ENCODE measurements at places on chromosomes 5 and 9.

GRCh38 chr9:136762915-136763648, 1.2 kb downstream of the LCN15 start:
- no peak for DNase-seq

GRCh38 chr9:137974746-137975526, 97.4 kb downstream of the CACNA1B start:
- no peak for DNase-seq

DNA sequence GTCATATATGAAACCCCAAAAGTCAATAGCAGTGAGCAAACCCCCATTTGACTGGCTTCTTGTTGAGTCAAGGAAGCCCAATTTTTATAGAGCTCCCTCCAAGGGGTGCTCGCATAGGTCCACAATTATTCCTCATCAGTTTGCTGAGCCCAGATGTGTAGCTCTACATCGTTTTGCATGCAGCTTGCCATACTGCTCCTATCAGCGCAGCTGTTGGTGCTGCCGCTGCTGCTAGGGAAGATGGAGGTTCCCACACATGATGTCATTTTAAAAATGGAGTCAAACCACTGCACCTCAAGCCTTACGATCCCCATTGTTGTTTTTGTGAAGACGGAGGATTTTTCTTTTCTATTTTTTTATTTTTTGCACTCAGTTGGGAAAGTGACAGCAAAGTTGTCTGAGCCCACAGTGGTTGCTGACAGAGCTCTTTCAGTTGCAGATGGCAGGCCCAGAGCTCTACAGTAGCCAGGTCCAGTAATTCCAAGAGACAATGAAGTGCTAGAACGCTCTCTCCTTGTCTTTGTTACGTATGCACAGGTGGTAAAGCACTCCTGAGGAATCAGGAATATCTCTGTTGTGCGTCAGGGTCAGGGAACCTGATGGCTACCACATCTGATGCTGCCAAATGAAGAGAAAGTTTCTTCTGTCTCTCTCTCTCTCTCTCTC, 23.2 kb upstream of the C5orf63 start:
- DNase-seq = no peak

GRCh38 chr5:39717176-39717897, 292.6 kb upstream of the DAB2 start:
- no peak for DNase-seq

DNA sequence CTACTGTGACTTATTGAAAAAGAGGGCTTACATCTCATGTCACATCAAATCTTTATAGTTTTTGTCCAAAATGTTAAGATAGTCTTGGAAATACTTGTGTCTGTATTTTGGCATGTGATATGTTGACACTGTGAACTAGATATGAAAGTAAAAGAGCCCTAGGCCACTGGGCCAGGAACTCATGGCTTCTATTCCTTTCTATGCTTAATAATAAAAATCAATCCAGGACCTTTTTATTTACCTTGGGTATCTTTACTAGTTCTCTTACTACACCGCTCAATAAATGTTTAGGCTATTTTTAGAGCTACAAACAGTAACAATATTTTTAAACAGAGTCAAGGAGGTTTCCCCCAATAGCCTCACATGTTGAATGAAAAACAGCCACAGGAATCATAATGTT, 348.6 kb upstream of the SLC24A2 start:
- DNase-seq = no peak

DNA sequence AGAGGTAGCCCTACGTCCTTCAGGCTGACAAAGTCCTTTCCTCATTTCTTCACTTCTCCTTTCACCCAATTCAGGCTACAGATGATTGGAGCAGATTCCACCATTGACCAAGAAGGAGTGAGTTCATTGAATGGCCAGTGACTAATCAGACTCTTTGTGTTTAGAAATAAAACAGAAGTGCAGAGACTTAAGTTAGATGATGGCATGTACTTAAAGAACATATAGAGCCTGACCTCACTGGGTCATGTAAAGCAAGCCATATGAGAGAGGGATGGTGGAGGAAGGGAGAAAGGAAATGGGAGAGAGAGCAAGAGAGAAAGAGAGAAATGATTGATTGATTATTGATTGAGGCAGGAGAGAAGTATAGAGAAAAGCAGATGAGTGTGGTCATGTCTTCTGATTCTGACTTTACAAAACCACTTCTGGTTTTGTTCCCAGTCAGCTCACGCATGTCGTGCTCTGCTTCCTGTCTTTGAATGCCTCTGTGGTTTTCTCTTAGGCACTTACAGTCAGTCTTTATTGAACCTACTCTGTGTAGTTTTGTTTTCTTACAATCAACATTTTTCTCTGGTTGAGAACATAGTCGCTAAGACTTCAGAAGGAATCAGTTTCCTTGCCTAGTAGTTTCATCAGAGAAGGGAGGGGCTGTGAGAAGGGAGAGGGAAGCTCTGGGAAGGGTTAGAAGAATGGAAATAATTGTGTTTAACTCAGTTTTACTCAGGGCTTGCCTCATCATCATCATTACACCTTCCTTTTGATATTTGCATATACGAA, 149.2 kb upstream of the KLF9 start:
- DNase-seq = no peak

GRCh38 chr9:118521261-118521660, 817.1 kb downstream of the TLR4 start:
- no peak for DNase-seq

- no peak for DNase-seq
Measured at GRCh38 chr9:133727277-133727875, 10.8 kb downstream of the SARDH start.

- no peak for DNase-seq
Measured at GRCh38 chr5:78801413-78801812, 152.8 kb upstream of the LHFPL2 start.

GRCh38 chr9:132505991-132506655, 76.3 kb upstream of the BARHL1 start:
- no peak for DNase-seq

DNA sequence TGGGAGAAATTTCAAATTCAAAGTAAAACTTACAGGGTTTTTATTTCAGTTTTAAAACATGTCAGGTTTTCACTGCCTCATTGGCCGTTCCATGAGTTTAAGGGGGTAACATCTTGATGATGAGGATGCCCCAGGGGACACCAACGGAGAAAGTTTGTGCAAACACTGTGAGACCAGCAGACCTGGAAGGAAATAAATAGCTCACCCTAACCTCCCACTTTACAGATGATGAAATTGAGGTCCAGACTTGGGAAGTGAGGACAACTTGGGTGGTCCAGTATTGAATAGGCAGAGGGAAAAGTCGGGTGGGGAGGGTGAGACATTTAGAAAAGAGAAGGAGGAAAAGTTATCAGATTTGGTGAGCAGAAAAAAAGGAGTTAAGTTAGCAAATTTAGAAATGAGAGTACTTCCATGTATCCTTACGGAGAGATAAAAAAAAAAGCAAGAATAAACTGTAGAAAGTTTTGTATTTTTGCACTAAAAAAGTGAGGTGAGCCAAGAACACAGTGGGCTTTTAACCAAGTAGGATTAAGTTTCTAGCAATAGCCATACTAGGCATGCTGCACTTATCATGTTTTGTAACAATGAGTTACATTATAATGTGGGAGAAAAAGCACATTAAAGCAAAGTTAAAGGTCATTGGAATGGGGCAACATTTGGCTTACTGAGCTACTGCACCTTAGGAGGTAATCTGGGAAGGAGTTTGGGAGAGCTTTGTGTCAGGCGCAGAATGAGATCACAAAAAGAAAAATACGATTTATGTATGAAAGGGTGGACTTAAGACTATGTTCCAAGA, 125.1 kb downstream of the GAS1 start:
- DNase-seq = no peak

- no peak for DNase-seq
Measured at GRCh38 chr5:1131191-1131621, 19.3 kb upstream of the SLC12A7 start.
